Esophagus squamous epithelium (tissue), 5 donors: ENCODE measurements at places on chromosomes 2 and 18. TPM values are rescaled to one million over a fixed set of nuclear protein-coding genes. Genes with fewer than 3 reads are reported as not detected.

The EGR4 gene
- 0.26 TPM for total RNA-seq

The CAPN14 gene
- 266 TPM for total RNA-seq

The KCNJ13 gene
- not detected for total RNA-seq

The IGFBP5 gene
- 899 TPM for total RNA-seq

The TMSB10 gene
- total RNA-seq, result 4,093 TPM

The OST4 gene
- total RNA-seq, result 179 TPM

The EMILIN1 gene
- 6.2 TPM for total RNA-seq

The NDC80 gene
- 4.0 TPM for total RNA-seq

The BOLL gene
- total RNA-seq, result not detected

The SPHKAP gene
- not detected for total RNA-seq

The IL36RN gene
- total RNA-seq, result 37.2 TPM

The MAP3K19 gene
- not detected for total RNA-seq

The APLF gene
- 3.2 TPM for total RNA-seq

The CRYBA2 gene
- total RNA-seq, result not detected

The DCTN1 gene
- total RNA-seq, result 80.1 TPM
